ENCODE measurements at places on chromosomes 2 and 18. TPM values are rescaled to one million over a fixed set of nuclear protein-coding genes. Genes with fewer than 3 reads are reported as not detected.

DNA sequence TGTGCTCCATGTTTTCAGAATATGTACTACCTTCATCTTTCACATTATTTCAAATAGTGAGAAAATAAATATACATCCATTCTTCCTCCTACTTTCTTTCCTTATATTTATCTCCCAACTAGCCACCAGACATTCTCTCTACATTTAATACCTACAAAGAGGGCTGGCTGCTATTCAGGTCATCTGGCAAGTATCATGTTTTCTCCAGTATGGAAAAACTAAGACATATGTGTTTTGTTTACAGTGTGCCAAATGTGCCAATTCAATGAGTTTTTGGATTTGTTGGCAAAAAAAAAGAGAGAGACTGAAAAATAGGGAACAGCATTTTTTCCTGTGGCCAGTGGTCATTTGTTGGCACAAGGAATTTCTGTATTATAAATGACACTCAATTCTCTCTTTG is 1207.3 kb downstream of the DPP10 start:
- H3K27me3 ChIP-seq: no peaks in the 10 kb centered on the region
- H3K4me3 ChIP-seq: no peak overlapping the region
- no peak overlapping the region for H3K27ac ChIP-seq
- no peaks in the 10 kb centered on the region for H3K36me3 ChIP-seq
- no peak for DNase-seq

Gene BCL11A
- total RNA-seq: not detected

Gene C2orf78
- not detected for total RNA-seq

DNA sequence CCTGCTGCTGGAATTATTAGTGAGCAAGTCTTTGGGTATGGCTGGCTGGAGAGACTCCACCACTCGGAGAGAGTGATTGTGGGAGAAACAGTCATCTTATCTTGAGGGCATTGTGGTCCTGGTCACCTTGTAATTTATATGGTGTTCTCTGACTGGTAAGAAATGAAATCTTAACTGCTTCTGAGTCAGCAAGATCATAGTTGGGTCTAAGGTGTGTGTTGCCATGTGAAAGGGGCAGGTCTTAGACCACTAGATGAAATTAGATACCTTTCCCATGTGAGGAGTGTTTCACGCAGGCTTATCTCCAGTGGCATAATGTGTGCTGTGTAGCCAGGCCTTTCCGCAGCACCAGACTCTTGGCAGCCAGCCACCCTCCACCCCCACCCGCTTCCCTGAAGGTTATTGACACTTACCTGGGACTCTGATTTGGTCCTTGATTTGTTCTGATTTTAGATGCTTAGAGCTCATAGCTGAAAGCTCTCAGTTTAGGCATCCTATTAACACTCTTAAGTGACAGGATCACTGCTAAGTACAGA is 7.7 kb downstream of the MAPRE3 start:
- no peak for DNase-seq
- H3K4me3 ChIP-seq: no peak overlapping the region
- peaks cover 5% of the 10 kb centered on the region for H3K4me1 ChIP-seq
- H3K27me3 ChIP-seq: peaks cover 6% of the 10 kb centered on the region
- no peaks in the 10 kb centered on the region for H3K36me3 ChIP-seq

GRCh38 chr18:54948350-54948837 is 10.9 kb downstream of the CCDC68 start:
- peaks cover 7% of the 10 kb centered on the region for H3K27me3 ChIP-seq
- no peak overlapping the region for H3K4me3 ChIP-seq
- H3K36me3 ChIP-seq: no peaks in the 10 kb centered on the region
- DNase-seq: no peak
- no peak overlapping the region for H3K27ac ChIP-seq
- peaks cover 7% of the 10 kb centered on the region for H3K4me1 ChIP-seq

- no peak for DNase-seq
- H3K27me3 ChIP-seq: peaks cover 11% of the 10 kb centered on the region
- H3K36me3 ChIP-seq: no peaks in the 10 kb centered on the region
- no peak overlapping the region for H3K4me3 ChIP-seq
- no peak overlapping the region for H3K27ac ChIP-seq
These were observed 53.0 kb upstream of the ASAP2 start for GRCh38 chr2:9153643-9153980.

- no peak for DNase-seq
- H3K4me1 ChIP-seq: peaks cover 28% of the 10 kb centered on the region
- no peaks in the 10 kb centered on the region for H3K27me3 ChIP-seq
- peak overlapping the region; percentile 85 for H3K27ac ChIP-seq
- H3K4me3 ChIP-seq: peak overlapping the region; percentile 67
These were observed 29.7 kb downstream of the NAB1 start for GRCh38 chr2:190678444-190679162.

DNA sequence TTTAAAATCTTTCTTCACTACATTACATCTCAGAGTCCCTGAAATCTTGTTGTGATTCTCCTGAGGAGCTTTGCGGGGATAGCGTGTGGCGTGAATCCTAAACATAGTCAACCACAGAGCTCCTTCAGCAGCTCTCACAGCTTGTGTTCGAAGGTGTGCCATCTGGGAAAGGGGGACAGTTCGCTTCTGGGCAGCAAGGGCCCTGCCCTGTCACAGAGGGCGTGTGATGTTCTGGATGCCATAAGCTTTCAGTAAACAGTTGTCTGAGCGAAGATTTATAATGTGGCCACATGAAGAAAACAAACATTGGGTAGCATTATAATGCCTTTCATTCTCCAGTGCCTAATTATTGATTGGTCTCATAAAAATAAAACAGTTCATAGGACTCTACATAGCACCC is 172.5 kb downstream of the MYO1B start:
- no peak overlapping the region for H3K4me3 ChIP-seq
- H3K27me3 ChIP-seq: peaks cover 4% of the 10 kb centered on the region
- peaks cover 11% of the 10 kb centered on the region for H3K4me1 ChIP-seq
- no peaks in the 10 kb centered on the region for H3K36me3 ChIP-seq

DNA sequence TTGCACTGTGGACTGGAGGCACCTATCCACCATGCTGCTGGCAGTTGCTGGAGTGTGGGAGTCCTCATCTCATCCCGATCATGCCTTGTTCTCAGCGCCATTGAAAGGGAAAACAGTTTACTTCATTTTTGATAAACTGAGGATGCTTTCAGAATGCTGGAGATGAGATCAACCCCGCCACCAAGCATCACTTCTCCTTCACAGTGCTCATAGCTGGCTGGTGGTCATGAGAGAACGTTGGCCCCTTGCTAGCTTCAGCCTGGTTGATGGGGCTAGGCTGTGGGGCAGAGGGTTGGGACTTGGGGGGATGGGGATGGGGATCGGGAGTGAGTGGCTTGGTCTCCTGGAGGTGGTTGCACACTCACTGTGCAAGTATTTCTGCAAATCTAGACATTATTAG is 30.1 kb downstream of the SOX11 start:
- H3K4me1 ChIP-seq: peaks cover 3% of the 10 kb centered on the region
- peaks cover 3% of the 10 kb centered on the region for H3K27me3 ChIP-seq
- no peak overlapping the region for H3K27ac ChIP-seq
- no peak for DNase-seq
